Fibroblast of lung (primary cell): ENCODE measurements at places on chromosomes 3 and 15. TPM values are rescaled to one million over a fixed set of nuclear protein-coding genes. Genes with fewer than 3 reads are reported as not detected.

The TRIM42 gene
- total RNA-seq: not detected in 2 replicates

The ERICH6 gene
- total RNA-seq: under 0.01 TPM in 1 of 2 replicates, not detected in the other

The MYL3 gene
- 0.50 and 0.51 TPM in 2 replicates for total RNA-seq

The OR4M2 gene
- total RNA-seq: not detected in 2 replicates

The CISH gene
- total RNA-seq: 0.99 and 1.0 TPM in 2 replicates

The BTLA gene
- under 0.01 TPM in 1 of 2 replicates, not detected in the other for total RNA-seq

The LDHAL6B gene
- total RNA-seq: not detected in 2 replicates

The BHLHE40 gene
- 12.8 and 16.7 TPM in 2 replicates for total RNA-seq
